Cortex of kidney (tissue), 1 donor: ENCODE measurements at places on chromosomes 4 and X.

DNA sequence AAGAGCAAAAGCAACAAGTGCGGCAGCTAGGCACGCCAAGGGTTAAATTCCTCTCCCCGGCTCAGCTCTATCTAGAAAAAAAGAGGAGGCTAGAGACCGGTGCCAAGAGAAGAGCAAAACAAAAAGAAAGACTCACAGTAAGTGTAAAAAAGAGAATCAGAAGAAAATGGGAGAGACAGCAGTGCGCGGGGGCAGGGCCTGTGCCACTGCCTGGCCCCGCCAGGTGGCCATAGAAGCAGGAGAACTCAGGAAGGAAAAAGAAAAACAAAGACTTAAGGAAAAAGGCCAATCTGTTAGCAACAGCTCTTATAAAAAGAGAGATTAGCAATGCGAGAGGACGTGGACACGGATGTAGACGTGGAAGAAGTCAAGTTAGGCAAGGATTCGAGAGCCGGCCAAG lies 3.2 kb downstream of the ACOX3 start:
- no peak for DNase-seq

GRCh38 chrX:150163956-150164726 lies 199.0 kb upstream of the MAMLD1 start:
- no peak for DNase-seq

- DNase-seq: no peak
Observed at GRCh38 chr4:81359207-81359606, 112.5 kb downstream of the RASGEF1B start.

- DNase-seq: no peak
Observed at GRCh38 chr4:131137196-131137595, 2011.9 kb upstream of the PCDH10 start.

DNA sequence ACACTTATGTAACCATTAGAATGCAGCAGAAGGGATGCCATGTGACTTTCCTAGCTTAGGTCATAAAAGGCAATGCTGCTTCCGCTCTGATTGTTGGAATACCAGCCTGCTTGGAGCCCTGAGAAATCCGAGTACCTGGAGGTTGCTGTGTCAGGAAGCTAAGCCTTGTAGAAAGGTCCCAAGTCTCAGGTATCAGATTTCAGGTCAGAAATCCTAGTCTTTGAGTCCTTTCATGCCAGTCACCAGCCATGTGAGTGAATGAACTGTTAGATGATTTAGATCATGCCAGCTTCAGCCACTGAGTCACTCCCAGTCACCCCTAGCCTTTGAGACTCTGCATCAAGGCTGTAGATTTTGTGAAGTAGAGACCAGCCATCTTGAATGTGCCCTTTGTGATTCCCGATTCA lies 23.5 kb downstream of the RAP1GDS1 start:
- DNase-seq: no peak

GRCh38 chr4:75169427-75169826 lies 236.5 kb downstream of the PARM1 start:
- no peak for DNase-seq

GRCh38 chr4:184825141-184825895 lies 450 bp downstream of the ACSL1 start:
- no peak for DNase-seq

DNA sequence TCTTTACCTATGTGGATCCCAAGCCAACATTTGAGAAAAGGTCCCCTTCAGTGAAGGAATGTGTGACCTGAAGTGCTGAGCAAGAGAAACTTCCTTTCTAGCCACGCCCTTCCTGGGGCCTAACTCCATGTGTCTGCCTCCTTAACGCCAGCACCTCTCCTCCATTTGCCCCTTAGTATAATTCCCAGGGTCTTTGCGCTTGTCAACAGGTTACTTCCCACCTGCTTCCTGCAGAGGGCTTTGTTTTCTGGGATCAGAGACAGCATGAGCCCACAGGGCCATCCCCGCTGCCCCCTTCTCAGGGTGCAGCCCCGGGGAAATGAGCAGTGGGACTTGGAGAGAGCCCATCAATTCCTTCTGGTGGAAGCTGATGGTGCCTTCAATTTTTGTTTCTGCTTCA lies 45.9 kb upstream of the DRD5 start:
- DNase-seq: no peak

- DNase-seq: no peak
Observed at GRCh38 chrX:55326985-55327384, 62.3 kb upstream of the PAGE3 start.

DNA sequence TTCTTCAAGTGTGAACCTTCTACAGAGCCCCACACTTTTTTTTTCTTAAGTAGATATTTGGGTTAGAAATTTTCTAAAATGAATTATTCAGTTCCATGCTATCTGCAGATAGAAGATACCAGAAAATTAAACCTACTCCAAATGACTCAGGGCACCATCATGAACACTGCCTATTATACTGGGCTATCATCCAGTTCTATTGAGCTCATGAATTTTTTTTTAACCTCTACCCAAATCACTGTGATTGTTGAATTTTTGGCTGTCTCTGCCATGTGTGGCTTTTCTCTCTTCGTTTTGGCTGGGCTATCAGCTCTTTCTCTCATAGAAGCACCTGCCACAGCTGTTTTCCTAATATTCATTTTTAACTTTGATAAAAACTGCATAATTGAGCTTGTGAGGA lies 31.0 kb upstream of the SLC34A2 start:
- no peak for DNase-seq

- DNase-seq: no peak
Observed at GRCh38 chrX:2404776-2405175, 96.0 kb downstream of the DHRSX start.

GRCh38 chrX:51860679-51861078 lies 32.7 kb upstream of the MAGED1 start:
- DNase-seq: no peak

DNA sequence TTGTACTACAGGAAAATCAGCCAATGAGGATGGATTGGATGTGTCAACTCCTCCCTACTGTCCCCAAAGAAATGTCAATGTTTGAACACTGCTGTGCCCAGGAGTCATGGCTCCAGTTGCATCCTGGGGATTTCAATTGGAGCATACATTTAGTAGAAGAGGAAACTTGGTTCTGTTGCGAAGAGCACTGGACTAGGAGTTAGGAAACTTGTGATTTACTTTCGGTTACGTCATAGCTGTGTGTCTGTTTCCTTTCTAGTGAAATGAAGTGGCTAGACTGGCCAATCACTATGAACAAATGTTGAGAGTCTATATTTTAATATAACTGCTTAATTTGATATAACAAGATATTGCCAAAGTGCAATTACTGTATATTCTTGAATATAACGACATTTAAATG lies 35.2 kb downstream of the ARL9 start:
- no peak for DNase-seq

GRCh38 chr4:120005076-120005475 lies 61.6 kb downstream of the MAD2L1 start:
- no peak for DNase-seq

GRCh38 chrX:151396042-151396824 lies 773 bp upstream of the VMA21 start:
- DNase-seq: no peak

GRCh38 chr4:140302151-140302859 lies 71.1 kb upstream of the SCOC start:
- DNase-seq: no peak

- DNase-seq: no peak
Observed at GRCh38 chr4:67678612-67679011, 22.3 kb downstream of the UBA6 start.

DNA sequence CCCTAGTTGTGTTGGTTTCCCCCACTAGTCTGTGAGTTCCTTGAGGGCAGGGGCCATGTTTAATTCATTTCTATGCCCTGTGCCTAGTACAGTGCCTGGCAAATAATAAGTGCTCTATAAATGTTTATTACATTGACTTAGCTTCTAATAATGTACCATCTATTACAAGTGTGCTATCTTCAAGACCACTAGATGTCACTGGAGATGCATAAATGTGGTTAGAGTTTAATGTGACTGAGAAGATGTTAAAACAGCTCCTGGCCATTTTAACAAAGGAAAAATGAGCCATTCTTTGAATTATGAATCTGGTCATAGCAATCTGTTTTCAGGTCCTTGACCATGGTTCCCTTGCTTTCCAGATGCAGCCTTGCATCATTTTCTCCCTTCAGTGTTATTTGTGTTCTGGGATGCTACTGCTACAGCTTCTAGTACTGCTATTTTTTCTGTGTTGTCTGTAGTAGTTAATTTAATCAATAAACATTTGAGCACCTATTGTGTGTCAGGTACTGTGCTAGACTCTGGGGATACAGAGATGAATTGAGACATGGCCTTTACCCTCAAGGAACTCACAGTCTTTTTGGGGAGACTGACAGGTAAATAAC lies 43.2 kb downstream of the SLC9A6 start:
- DNase-seq: no peak

- no peak for DNase-seq
Observed at GRCh38 chrX:16319929-16320328, 152.6 kb downstream of the MAGEB17 start.

DNA sequence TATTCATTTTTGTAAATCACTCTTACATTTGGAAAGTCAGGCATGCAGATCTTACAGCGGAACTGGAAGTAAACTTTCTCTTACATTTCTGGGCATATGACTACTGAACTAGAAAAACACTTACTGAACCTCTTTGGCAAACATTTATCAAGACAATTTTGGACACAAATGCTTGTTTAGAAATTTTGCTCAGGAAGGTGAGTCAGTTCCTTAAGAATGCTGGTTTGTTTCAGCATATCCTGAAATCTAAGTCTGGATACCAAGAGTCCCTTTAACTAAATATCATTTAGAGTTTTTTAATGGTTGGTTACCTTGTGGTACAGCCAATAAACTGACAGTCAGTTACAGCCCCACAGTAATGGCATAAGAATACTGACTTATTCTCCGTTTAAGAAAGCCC lies 15.0 kb downstream of the SHISA3 start:
- DNase-seq: no peak

- no peak for DNase-seq
Observed at GRCh38 chr4:10082459-10083272, 33.9 kb downstream of the WDR1 start.

- no peak for DNase-seq
Observed at GRCh38 chrX:134139090-134139489, 97.9 kb upstream of the CCDC160 start.
